Hematopoietic multipotent progenitor cell treated with erythropoietin and hydrocortisone succinate and interleukin-3 and kit ligand, for 4 days (in vitro differentiated cells): ENCODE measurements at places on chromosomes 6 and 20.

DNA sequence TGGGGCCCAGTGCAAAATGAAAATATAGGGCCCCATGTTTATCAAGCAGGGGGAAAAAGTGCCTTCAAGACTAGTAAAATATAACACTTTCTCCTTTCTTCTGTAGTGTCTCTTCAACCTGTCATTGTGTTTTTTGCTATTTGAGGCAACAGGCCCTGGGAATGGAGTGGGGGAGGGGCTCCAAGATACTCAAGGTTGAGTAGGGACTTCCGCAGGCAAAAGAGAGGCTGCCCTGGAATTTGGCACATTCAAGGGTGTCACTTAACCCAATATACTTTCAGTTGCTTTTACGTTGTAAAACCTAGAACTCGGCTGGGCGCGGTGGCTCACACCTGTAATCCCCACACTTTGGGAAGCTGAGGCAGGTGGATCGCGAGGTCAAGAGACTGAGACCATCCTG, 154.9 kb downstream of the ALDH8A1 start:
- no peak for DNase-seq

DNA sequence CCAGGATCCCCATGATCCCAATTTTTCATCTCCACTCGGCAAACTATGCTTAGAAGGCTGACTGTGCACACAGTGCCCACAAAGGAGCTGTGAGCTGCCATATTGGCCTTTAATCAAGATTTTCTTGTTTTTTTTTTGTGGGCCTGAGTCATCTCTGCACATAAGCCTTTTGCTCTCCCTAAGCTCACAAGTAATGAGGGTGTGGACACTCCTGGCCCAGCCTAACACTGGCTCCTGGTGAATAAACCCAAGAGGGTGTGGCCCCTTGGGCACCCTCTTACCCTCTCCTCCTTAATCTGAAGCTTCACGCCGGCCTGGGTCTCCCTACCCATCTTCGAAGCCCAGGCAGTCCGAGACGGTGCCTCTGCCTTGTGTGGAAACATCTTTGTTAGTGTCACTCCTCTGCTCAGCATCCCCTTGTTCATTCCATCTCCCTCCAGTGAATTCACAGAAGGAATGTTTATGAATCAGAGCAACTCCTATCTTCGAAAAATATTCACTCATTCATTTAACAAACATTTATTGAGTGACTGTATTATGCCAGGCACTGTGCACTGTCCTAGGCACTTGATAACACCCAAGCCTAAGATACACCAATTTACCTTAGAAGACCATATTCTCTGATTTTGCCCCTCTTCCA, 22.2 kb upstream of the MRPS10 start:
- no peak for DNase-seq

DNA sequence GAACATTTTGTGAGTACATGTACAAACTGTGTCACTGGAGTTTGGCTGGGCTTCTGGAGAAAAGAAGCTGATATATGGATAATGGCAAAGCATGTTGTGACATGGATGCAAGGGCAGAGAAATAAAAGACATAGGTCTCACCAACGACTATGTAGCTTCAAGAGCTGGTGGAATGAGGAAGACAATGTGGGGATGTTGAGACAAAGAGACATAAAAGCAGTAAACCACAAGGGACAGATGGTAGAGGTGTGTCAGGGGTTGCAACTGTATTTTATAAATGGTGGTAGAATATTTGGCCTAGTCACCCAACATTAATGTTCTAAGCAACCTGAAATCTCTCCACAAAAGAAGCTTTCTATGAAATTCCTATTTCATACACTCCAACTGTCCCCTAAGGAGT, 199.0 kb downstream of the KCNQ5 start:
- DNase-seq: peak; percentile 60

GRCh38 chr6:22972771-22973170, 403.4 kb downstream of the HDGFL1 start:
- no peak for DNase-seq

- DNase-seq: no peak
Observed at GRCh38 chr20:48260129-48260756, 475.0 kb upstream of the SULF2 start.
